ENCODE measurements at places on chromosomes 3 and 15. TPM values are rescaled to one million over a fixed set of nuclear protein-coding genes. Genes with fewer than 3 reads are reported as not detected.

GRCh38 chr3:138687236-138687635, 78.7 kb downstream of the FAIM start:
- H3K27me3 ChIP-seq, result no peaks in the 10 kb centered on the region
- H3K4me1 ChIP-seq, result peaks cover 24% of the 10 kb centered on the region
- H3K36me3 ChIP-seq, result peaks cover 5% of the 10 kb centered on the region
- H3K4me3 ChIP-seq, result peak overlapping the region; percentile 80
- DNase-seq, result no peak

GRCh38 chr15:84603630-84604379, 3.0 kb downstream of the ZSCAN2 start:
- H3K36me3 ChIP-seq, result peaks cover 4% of the 10 kb centered on the region
- no peak for DNase-seq
- peak overlapping the region; percentile 95 for H3K4me3 ChIP-seq

RYR3 gene
- total RNA-seq, result not detected

CPLX3 gene
- 0.43 TPM for total RNA-seq

CCK gene
- not detected for total RNA-seq
